ENCODE measurements at places on chromosomes 5 and 9.
A peak's percentile ranks its signal among the peaks of the same experiment; 100 is the strongest.

DNA sequence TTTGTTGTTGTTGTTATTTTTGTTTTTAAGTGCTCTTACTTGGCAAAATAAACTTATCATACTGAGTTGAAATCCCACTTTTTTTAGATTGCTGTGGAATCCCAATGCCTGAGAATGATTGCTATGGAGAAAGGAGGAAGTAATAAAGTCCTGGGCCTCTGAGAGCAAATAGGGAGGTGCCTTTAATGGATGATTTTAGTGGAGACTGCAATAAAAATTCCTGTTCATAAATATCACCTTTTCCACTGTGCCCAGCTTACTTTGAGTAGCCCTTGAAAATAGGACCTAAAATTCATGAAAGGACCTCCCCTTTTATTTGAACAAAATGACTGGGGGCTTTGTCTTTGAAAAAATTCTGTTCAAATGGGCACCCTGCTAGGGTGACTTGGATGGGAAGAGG, 21.8 kb upstream of the ANKH start:
- DNase-seq = no peak

- DNase-seq = peak; percentile 5
These were observed 29.8 kb upstream of the SEC16A start for GRCh38 chr9:136512651-136513071.

DNA sequence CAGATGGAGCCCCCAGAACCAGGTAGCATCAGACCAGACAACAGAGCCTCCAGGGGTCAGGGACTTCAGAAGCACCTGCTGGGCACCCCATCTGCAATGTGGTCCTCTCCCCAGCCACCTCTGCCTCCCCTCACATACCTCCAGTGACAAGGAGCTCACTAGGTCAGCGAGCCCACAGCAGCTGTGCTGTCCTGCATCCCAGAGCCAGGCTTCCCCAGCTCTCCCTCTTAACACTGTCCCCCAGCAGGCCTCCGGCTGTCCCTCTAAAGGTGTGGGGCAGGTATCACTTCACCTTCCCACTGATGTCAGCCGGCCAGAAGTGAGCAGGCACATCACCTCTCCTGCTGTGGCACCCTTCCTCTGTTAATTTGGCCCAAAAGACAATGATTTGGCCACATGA, 83.6 kb downstream of the LMX1B start:
- DNase-seq = no peak

DNA sequence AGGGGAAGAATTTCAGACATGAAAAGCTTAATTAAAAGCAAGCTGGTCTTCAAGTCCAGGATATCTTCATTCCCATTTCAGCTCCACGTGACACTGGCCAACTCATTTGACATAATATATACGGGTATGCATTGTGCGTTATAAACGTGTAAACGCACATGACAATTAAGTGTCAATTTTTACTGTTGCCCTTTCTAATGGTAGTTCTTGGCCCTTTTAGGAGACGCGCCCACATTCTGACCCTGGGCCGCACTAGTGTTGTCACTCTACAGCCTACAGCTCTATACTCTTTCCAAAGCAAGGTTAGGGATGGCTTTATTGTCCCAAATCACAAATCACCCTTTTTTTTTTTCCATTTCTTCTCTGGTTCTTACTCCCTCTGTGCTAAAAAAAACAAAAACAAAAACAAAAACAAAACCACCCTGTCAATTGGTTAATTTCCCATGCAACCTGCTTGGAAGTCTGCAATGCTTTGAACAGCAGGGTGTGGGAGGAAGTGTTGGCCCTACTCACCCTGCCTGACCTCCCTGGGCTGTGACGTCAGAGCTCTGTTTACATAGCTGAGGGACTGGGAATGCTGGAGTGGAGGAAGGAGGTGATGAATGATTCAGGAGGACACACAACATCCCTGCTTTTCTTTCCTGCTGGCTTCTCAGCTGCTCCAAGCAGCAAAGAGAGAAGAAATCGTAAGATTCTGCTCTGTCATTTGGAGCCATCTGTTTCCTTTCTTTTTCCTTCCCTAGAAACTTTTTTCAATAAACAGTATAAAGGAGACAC, 19.3 kb downstream of the RFK start:
- DNase-seq = peak; percentile 92

DNA sequence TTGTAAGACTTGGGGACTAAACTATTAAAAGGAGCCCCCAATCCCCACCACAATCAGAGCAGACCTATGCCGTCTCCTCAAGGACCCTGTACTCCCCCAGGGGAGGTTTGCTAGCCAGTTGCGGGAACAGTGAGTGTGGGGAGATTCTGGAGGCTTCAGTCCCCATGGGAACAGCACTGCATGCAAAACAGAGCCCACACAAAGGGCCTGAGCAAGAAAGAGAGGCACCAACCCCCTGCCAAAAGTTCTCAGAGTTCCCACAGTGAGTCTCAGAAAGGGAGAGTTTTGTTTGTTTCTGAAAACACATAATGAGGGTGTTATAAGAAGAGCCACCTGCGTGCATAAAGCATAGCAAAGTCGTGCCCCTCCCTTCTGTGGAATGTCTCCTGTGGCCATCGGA, 56.6 kb downstream of the CFAP90 start:
- DNase-seq = no peak

DNA sequence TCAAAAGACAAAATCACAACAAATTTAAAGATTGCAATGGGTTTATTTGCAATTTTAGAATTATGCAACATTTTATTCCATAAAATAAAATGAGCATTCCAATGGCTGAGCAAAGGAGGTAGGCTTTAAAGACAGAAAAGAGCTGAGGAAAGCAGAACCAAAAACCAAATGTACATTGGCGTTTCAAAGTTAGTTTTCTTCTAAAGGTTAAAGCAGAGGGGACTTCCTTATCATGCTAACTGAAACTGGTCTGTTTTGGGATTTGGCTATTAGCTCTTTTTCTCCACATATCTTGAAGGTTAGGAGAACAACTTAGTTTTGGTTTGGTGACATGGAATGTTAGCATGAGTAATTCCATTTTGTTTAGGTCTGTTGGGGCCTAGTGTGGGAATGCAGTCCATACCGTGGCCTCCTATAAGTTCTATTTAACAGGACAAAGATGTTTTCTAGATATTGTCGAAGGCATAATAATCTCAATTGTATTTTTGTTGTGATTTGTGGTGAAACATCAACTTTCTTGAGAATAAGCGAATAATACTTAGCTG, 20.3 kb downstream of the DCP2 start:
- DNase-seq = peak; percentile 31

- DNase-seq = peak; percentile 76
These were observed 12.2 kb upstream of the OR13J1 start for GRCh38 chr9:35882263-35882848.

DNA sequence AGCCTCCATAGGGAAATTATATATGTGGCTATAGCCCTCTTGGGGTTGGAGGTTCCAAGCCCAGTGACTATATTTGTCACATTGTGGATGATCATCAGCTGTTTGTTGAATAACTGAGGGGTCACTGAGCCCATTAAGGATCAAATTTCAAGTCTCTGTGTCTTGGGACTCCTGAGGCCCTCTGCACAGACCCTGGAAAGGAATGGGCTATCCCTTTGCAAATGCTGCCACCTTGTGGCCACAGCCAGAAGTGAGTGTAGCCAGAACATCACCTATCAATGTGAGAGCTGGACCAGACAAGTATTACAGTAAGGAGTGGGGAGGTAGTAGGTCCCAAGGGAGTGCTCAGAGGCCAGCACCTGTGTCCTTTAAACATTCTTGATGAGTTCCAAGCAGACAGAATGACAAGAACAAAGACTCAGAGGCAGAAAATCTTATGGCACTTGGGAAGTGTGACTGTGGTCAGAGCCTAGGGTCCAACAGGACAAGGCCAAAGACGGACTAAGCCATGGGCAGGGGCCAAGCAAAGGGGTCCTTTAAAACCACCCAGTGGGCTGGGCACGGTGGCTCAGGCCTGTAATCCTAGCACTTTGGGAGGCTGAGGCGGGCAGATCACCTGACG, 8.2 kb downstream of the RPP25L start:
- DNase-seq = peak; percentile 75

GRCh38 chr9:14661421-14662059, 31.7 kb downstream of the ZDHHC21 start:
- DNase-seq = peak; percentile 29

- DNase-seq = peak; percentile 3
These were observed 70.5 kb downstream of the ERMP1 start for GRCh38 chr9:5762421-5762820.

DNA sequence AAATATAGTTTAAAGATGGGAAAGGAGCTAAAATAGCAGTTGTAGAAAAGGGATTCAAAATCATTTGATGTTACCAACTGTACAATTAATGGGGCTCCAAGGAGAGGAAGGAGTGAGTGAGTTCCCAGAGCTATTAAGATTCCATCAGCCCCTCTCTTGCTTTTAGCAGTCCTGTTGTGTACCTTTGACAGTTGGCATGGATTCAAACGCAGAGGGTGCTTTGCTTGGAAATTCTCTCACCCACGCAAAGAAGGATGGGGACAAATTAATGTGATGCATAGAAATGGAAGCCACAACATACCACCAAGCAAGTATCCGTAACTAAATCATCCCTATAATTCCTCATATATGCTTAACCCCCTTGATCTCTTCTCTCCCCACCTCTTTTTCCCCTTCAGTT, 461.3 kb downstream of the EBF1 start:
- DNase-seq = no peak

DNA sequence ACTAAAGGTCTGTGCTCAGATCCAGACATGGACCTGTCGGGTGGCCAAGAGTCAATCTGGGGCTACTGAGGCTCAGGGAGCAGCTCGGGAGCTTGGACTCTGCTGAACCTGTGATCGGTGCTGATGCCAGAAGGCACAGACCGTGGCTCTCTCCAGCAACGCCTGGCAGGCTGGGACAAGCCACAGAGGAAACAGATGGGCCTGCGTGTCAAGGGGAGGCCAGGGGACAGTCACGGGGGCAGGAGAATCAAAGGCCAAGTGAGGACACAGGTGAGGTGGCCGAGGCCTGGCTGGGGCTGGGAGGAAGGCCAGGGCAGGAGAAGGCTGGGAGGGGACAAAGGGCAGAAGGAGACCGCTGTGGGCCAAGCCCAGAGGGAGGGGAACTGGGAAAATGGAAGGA, 43.4 kb downstream of the EPB41L4B start:
- DNase-seq = no peak

DNA sequence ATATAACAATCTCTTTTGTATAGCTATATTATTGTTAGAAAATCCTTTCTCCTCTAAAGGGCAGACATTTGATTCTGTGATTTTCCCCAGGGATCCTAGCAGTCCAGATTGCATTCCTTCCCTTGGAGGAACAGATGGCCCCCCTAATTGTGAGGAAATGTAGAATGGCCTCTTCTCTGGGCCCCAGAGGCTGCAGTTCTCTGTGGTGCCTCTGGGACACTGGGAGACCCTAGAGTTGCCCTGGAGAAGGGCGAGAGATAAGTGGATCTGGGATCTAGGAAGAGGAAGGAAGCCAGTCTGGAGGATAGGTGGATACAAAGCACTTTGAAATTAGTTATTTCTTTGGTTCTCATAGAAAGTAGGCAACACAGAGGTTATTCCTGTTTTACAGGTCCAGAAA, 1.9 kb upstream of the HINT2 start:
- DNase-seq = no peak

DNA sequence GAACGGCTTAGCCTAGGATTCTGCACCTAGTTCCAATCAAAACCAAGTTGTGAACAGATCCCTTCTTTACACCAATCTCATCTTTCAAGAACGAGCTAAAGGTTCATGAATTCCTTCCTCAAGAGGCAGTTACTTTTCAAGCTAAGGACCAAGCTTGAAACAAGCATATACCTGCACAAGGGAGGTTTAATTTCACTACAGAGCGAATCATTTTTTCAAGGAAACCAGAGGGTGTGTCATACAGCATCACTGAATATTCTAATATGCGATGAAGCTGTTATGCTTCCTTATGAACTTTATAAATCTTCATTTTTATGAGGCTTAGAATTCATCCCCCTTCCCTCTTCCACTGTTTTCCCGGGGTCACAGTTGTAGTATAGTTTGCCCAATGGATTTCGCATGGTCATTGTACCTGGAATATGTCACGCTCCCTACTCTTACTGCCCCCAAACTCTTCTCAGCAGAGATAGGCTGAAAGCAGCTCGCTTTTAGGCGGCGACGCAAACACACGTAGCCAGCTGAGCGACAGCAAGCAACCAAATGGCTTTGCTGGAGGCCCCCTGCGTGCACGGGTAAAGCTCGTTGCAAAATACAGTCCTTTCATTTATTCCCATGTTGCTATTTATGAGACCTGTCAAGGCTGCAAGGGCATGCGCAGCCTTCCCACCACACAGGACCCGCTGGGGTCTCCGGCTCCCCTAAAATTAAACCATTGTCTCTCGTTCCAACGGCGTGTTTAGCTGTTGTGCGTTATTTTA, 832 bp downstream of the LMBRD2 start:
- DNase-seq = peak; percentile 57

DNA sequence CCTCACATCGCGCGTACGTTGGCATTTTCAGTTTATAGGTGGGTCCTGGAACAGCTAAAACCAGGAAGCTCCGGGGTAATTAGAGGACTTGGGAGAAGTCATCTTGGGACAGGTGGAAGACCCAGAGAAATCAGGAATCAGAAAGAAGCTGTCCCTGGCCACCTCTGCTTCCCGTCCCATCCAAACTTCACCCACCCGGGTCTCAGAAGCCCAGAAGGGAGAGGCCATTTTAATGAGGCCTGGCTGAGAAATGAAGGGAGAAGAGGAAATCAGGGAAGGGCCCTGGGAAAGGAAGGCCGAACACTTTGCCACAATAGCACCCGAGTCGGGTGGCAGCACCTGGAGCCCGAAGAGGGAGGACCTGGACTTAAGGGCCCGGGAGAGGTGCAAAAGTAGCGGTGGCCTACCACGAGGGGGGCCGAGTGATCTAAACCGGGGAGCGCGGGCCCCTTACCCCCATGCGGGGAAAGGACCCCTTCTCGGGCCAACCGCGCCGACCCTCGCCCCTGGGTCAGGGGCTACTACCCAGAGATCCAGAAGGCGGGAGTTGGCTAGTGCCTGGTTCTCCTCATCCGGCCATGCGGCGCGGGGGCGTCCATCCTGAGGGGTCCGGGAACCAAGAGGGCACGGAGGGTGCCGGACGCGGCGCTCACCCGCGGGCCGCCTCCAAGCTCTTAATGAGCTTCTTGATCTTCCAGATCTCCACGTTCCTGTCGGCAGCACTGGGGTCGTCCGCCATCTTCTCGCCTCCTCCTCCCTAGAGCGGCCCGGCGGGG, 668 bp downstream of the ETF1 start:
- peak; percentile 25 for DNase-seq

- DNase-seq = no peak
These were observed 46.6 kb downstream of the HABP4 start for GRCh38 chr9:96496368-96497116.

All from EH (cell line).